ENCODE measurements at places on chromosomes 5 and 9. TPM values are rescaled to one million over a fixed set of nuclear protein-coding genes. Genes with fewer than 3 reads are reported as not detected.

DNA sequence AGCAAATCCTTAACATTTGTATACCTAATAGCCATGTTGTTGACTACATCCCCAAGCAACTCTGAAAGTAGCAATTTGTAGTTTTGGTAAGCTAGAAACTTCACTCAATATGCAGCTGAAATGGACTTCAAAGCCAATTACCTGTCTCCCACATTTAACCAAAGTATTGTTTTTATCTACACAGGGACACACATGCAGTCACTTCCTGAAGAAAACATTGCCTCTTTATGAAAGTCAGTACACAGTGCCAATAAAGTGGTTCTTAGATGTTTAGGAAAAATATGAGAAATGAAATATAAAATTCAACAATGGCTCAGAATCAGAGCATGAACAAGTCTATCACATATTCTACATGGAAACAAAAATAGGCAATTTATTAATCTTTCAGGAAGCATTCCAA, 49.2 kb downstream of the OXCT1 start:
- peaks cover 10% of the 10 kb centered on the region for H3K4me1 ChIP-seq
- no peak overlapping the region for H3K27ac ChIP-seq
- H3K4me3 ChIP-seq = no peak overlapping the region
- no peaks in the 10 kb centered on the region for H3K27me3 ChIP-seq
- no peak for DNase-seq

BTNL3 gene
- not detected for total RNA-seq

DNA sequence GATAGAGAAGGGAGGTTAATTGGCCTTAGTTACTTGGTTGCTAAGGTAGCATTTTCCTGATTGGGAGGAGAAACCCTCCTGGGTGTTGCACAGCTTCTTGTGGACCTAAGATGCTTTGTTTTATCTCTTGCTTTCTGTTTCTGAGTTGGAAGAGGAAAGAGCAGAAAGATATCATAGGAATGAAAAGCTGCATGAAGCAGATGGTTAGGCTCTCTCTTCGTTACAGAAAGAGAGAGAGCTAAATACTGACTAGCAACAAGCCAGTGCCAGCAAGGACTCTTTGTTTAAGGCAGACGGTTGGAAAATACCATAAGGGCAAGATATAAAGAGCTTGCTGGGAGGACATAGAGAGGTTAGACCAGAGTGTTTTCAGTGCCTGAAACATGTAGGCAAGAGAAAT, 103.1 kb downstream of the ATG10 start:
- H3K27me3 ChIP-seq = no peaks in the 10 kb centered on the region
- no peaks in the 10 kb centered on the region for H3K4me1 ChIP-seq
- no peak for DNase-seq
- H3K4me3 ChIP-seq = no peak overlapping the region

DNA sequence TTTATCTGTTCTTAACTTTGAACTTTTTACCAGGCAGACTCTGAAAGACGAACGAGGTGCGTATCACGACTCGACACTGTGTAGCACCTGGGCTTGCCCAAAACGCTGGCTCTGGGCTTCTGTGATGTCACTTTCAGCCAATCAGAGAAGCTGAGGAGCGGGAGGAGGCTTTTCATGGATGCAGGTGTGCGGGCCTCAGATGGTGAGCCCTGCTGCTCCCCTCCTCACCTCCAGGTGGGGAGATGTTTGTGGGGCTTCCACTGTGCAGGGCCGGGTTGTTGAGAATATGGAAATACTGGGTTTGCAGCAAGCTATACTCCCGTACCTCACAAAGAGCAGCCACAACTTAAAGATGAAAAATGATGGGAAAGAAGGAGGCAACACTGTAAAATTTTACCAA, 246.3 kb downstream of the IRX2 start:
- H3K4me1 ChIP-seq = no peaks in the 10 kb centered on the region
- H3K36me3 ChIP-seq = no peaks in the 10 kb centered on the region
- no peaks in the 10 kb centered on the region for H3K27me3 ChIP-seq
- DNase-seq = no peak
- no peak overlapping the region for H3K27ac ChIP-seq
- H3K4me3 ChIP-seq = no peak overlapping the region

DNA sequence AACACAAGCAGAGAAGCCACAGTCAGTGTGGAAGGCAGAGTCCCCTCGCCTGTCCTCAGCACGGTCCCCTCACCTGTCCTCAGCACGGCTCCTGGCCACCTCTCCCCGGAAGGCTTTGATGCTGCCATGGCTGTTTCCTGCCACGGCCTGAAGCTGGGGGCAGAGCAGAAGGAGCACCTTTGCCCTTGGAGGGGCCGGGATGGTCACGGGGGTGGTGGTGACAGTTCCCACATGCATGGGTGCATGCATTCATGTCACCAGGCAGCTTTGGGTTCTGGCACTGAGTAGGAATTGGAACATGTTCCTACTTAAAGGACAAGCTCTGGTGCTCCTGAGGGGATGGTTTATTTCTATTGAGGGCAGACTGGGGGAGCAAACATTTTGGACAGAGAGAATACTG, 57.8 kb upstream of the PHYKPL start:
- no peak overlapping the region for H3K4me3 ChIP-seq
- no peaks in the 10 kb centered on the region for H3K27me3 ChIP-seq
- DNase-seq = no peak
- H3K36me3 ChIP-seq = no peaks in the 10 kb centered on the region
- no peak overlapping the region for H3K27ac ChIP-seq

GRCh38 chr5:58918021-58918729, 335.3 kb downstream of the RAB3C start:
- no peak overlapping the region for H3K27ac ChIP-seq
- DNase-seq = no peak
- peaks cover 2% of the 10 kb centered on the region for H3K4me1 ChIP-seq

DNA sequence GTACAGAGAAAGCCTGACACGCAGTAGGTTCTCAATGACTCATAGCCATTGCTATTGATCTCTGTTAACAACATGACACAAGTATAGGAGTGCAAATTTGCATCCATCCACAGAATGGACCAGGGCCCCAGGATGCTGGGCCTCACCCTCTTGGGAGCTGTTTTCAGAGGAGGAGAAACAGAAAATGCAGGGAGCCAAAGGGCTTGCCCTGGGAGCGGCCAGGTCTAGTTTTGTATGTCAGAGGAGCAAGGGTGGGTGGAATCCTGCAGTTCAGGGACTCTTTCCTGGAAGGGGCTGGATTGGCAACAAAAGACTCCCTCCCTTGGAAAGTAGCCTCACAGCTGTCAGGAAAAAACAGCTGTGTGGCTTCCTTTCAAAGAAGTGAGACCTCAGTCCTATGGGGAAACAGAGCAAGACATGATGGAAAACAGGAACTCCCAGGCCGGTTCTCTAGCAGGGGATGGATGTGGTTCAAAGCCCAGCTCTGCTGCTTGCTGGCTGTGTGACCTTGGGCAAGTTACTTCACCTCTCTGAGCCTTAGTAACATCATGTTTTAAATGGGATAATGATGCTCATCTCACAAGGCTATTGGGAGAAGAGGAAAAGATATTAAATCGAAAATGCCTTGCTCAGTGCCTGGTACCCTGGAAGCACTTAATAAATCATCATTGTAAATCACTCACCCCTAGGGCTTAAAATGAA, 50.5 kb upstream of the SH3PXD2B start:
- no peak overlapping the region for H3K27ac ChIP-seq
- H3K27me3 ChIP-seq = no peaks in the 10 kb centered on the region
- H3K4me1 ChIP-seq = no peaks in the 10 kb centered on the region
- DNase-seq = no peak

GRCh38 chr9:12694013-12694412, 828 bp downstream of the TYRP1 start:
- no peak overlapping the region for H3K27ac ChIP-seq
- H3K4me3 ChIP-seq = no peak overlapping the region
- no peaks in the 10 kb centered on the region for H3K4me1 ChIP-seq
- DNase-seq = no peak

DNA sequence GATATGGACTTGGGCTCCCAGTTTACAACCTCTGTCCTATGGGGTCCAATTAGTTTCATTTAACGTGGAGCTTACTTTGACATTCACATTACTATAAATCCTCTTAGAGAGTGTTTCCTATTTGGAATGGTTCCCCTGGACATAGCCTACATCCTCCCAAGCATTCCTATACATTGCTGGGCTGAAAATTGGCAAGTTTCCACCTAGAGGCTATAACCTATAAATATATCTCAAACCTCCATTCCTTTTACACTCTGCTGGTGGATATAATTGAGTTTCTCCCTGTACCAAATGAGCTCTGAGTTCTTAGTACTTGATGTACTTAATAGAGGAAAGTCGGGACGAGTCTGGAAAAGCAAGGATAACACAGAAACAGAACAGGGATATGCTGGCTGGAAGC, 172.8 kb downstream of the ASTN2 start:
- no peaks in the 10 kb centered on the region for H3K27me3 ChIP-seq
- no peak for DNase-seq
- H3K36me3 ChIP-seq = no peaks in the 10 kb centered on the region
- no peak overlapping the region for H3K27ac ChIP-seq
- H3K4me3 ChIP-seq = no peak overlapping the region

FOXE1 gene
- total RNA-seq = not detected

- H3K36me3 ChIP-seq = no peaks in the 10 kb centered on the region
- no peak for DNase-seq
- no peak overlapping the region for H3K4me3 ChIP-seq
- no peaks in the 10 kb centered on the region for H3K4me1 ChIP-seq
- H3K27me3 ChIP-seq = peaks cover 16% of the 10 kb centered on the region
Observed at GRCh38 chr5:96322217-96322616, 110.8 kb downstream of the PCSK1 start.

OSTF1 gene
- total RNA-seq = 87.5 TPM

IL4 gene
- 21.6 TPM for total RNA-seq

- no peaks in the 10 kb centered on the region for H3K4me1 ChIP-seq
- no peak for DNase-seq
- no peaks in the 10 kb centered on the region for H3K27me3 ChIP-seq
- H3K4me3 ChIP-seq = no peak overlapping the region
Observed at GRCh38 chr9:123447934-123448646, 92.1 kb downstream of the CRB2 start.

TMEM215 gene
- not detected for total RNA-seq

GRCh38 chr5:15821506-15821905, 321.5 kb downstream of the FBXL7 start:
- H3K4me1 ChIP-seq = no peaks in the 10 kb centered on the region
- no peak overlapping the region for H3K4me3 ChIP-seq
- H3K36me3 ChIP-seq = no peaks in the 10 kb centered on the region
- no peak overlapping the region for H3K27ac ChIP-seq
- no peaks in the 10 kb centered on the region for H3K27me3 ChIP-seq
- no peak for DNase-seq

ADRB2 gene
- total RNA-seq = 0.21 TPM

ARHGEF28 gene
- total RNA-seq = 0.11 TPM

DNA sequence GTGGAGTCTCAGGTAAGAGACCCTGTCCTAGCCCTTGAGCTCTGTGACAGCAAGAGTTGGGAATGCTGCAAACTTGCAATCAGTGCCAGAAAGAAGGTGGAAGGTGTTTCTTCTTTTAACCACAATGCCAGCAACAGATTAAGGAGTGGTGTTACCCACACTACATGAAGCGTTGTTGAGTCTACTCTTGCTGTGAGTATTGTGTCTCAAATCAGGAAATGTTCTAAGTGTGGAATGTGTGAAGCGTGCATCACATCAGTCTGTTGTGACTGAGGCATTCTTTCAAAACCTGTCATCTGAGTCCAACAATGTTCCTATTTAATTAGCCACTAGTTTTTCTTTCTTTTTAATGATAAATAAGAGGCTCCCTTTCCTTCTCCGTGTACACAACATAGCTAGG, 2.9 kb upstream of the LURAP1L start:
- no peaks in the 10 kb centered on the region for H3K36me3 ChIP-seq
- no peak for DNase-seq
- no peak overlapping the region for H3K4me3 ChIP-seq
- no peak overlapping the region for H3K27ac ChIP-seq
- H3K27me3 ChIP-seq = peaks cover 17% of the 10 kb centered on the region

PCDHGA5 gene
- total RNA-seq = 0.51 TPM

DNA sequence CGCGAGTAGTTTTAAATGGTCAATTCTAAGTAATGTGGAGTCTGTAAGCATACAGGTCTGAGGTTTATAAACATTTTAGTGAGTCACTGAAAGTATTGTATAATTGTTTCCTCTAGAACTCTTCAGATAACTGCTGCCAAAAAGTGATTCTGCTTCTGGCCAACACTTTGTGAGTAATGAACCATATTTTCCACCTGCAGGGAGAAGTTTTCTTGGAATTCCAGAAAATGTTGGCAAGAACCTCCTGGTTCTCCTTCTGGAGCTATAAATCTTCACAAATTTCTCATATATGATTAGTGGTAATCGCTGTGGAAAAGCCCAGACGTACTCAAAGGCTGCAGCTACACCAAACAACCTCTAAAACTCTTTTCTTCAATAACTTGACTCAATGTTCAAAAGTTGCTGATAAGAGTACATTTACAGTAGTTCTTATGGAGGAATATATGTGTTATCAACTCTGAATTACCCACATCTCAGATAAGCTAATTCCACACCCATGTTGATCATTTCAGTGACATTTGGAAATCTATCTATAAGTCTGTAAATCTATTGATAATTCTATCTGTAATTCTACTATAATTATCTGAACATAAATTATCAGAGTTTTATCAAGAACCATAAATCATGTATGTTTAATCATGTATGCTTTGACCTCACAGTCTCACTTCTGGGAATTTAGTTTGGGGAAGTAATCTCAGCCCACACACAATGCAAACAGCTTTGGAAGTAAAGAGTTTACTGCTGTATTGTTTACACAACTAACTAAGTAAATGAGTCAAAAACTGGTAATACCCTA, 74.1 kb downstream of the FNBP1 start:
- H3K36me3 ChIP-seq = peaks cover 82% of the 10 kb centered on the region
- no peak overlapping the region for H3K4me3 ChIP-seq
- peaks cover 52% of the 10 kb centered on the region for H3K4me1 ChIP-seq
- no peaks in the 10 kb centered on the region for H3K27me3 ChIP-seq
- peak overlapping the region; percentile 85 for H3K27ac ChIP-seq

DNA sequence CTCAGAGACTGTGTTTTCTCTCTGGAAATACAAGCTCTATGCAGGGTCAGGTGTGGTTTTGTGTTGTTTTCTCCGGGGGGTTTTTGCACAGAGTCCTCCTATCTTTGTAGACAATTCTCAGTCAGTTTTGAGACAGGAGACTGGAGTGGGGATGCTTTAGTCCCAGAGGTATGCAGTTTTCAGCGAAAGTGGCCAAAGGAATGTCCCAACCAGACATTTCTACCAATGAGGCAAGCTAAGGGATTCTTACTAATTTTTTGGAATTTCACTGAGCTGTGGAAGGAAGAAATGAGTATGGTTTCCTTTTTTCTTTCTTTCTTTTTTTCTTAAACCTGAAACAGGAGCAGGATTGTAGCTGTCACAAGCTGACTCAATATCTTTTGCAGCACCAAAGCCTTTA, 35.3 kb upstream of the PLPP1 start:
- DNase-seq = no peak
- H3K4me3 ChIP-seq = no peak overlapping the region
- H3K27ac ChIP-seq = no peak overlapping the region
- H3K27me3 ChIP-seq = no peaks in the 10 kb centered on the region

- no peak overlapping the region for H3K4me3 ChIP-seq
- DNase-seq = no peak
- no peak overlapping the region for H3K27ac ChIP-seq
- H3K36me3 ChIP-seq = peaks cover 17% of the 10 kb centered on the region
- peaks cover 7% of the 10 kb centered on the region for H3K4me1 ChIP-seq
- no peaks in the 10 kb centered on the region for H3K27me3 ChIP-seq
Observed at GRCh38 chr9:7118633-7119032, 360.9 kb downstream of the KDM4C start.

ITGA2 gene
- total RNA-seq = 1.5 TPM
